ENCODE measurements at places on chromosomes 6 and 20.

DNA sequence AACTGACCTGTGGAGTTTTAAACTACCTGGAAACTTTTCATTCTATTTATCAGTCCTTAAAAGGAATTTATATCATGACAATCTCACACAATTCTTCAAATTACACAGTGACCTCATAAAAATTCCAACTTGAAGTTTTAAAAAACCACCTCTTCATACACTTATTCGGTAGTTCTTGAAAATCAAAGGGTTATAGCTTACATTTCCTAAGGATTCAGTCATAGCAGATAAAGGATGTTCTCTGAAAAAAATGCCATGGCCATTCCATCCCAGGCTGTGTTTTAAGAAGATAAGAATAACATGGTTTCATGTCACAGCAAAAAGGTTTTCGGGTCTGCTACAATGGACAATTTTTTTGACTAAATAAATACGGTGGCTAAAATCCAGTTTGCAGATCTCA is 41.2 kb downstream of the GOPC start:
- no peak for DNase-seq

- DNase-seq = no peak
Measured at GRCh38 chr20:24543741-24544140, 74.3 kb downstream of the SYNDIG1 start.

DNA sequence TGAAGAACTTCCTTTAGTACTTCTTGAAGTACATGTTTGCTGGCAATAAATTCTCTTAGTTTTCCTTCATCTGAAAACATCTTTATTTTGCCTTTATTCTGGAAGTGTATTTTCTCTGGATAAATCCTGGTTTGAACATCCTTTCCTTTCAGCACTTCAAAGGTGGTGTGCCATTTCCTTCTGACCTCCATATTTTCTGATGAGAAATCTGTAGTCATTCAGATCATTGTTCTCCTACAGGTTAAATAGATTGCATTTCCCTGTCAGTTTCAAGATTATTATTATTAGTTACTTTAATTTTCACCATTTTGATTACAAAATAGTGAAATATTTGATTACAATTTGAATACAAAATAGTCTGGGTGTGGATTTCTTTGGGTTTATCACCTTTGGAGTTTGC is 134.5 kb downstream of the CDH26 start:
- no peak for DNase-seq

- no peak for DNase-seq
Measured at GRCh38 chr6:111938710-111939109, 65.5 kb upstream of the FYN start.

DNA sequence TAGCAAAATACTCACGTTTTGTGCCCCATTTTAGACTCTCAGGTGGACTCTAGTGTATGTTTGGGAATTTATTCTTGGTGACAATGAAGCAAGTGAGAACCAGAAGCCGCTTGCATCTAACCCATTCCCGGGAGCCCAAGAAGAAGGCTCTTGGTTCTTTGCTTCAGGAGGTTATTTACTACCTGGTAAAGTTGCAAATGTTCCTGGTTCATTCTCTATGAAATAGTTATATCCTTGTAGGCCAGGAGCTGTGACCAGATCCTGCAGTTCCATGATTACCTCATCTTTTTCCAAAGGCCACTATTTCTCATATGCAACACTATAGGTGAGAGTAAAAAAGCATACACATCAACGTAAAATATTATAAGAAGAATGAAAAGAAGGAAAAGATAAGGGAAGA is 60.9 kb upstream of the FABP7 start:
- no peak for DNase-seq

DNA sequence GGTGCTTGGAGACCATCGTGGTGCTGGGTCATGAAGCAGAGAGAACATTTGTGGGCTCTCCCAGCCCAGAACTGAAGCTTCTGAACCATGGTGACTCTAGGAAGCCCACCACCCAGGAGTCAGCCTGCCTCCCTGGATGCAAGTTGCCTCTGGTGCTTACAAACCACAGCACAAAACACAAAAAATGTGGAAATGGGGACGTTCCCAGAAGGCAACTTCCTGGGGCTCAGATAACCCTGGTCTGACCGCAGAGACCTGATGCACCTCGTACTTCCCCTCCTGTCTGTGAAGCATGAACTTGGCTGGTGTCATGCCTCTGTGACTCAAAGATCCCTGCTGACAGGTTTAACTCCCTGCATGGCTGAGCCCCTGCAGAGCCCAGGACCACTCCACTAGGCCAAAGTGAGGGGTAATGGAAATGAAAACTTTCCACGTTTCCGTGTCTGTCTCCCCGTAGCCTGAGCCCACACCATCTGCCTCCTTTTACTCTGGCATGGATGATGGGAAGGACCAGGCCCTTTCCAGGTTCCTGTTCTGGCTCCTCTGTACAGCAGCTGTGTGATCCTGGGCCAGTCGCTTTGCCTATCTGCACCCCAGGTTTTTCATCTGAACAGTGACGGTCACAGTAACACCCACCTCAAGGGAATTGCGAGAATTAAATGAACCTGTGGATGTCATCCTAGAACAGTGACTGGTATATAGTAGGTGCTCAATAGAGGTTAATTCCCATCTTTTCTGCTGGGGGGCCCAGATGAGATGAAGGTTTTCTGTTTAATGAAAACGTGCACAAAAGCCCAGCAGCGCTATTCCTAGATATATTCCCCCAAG is 57.7 kb downstream of the PPP1R16B start:
- DNase-seq = no peak

- peak; percentile 64 for DNase-seq
Measured at GRCh38 chr6:56715741-56716140, 73.1 kb upstream of the DST start.

DNA sequence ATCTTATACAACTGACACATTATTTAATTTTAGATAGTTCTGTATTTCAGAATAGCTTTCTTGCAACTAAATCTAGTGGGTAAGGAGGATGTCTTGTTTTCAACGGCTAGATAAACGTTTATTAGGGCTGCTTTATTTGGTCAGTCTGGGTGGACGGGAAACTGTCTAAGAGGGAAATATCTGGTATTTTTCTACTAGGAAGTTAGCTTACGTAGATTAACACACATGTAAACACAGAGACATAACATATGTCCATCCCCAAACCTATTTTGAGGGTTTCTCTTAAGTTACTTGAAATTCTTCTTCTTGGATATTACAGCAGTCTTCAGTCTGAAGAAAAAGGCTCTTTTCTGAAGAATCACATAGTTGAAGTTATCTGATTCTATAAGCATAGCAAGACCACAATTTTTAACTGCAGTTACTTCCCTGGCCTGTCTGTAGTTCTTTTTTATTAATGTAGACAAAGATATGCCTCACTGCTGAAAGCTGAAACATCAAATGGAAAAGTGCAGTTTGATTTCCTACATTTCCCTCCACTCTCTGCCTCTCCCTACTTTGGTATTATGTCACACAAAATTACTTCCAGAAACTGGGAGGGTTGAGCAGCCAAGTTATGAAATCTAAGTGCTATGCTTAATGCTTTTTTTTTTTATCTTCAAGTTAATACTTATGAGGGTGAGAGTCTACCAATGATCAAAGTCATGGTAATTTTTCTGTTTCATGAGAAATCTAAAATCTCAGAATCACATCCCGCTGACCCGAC is 37.4 kb downstream of the PLAGL1 start:
- no peak for DNase-seq

DNA sequence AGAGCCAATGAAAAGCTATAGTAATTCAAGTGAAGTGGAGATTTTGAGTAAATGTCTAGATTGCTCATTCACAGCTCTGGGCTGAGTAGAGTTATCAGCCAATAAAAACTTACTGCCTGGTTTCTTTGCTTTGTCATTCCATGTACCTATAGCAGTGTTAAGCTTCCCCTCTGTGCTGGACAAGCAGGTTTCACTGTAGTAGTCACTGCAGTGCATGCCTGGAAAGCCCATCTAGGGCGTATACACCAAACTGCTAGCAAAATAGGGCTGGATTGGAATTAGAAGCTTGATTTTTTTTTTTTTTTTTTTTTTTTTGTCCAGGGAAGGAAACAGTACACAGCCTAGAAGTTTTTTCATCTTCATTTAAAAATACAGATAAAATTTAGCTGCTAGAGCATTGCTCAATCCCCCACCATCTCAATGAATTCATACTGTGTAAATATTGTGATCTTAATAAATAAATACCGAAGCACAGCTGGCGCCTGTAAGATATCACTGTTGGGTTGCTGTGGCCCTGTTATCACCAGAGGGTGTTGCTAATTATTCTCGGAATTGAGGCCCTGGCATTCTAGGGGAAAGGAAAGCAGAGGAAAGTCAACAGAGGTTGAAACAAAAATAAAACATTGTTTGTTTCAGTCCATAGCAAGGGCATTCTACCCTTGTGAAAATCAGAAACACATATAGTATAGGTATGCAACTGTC is 968.5 kb upstream of the GJE1 start:
- no peak for DNase-seq

GRCh38 chr6:10175362-10175761 is 239.5 kb downstream of the TFAP2A start:
- DNase-seq = no peak

DNA sequence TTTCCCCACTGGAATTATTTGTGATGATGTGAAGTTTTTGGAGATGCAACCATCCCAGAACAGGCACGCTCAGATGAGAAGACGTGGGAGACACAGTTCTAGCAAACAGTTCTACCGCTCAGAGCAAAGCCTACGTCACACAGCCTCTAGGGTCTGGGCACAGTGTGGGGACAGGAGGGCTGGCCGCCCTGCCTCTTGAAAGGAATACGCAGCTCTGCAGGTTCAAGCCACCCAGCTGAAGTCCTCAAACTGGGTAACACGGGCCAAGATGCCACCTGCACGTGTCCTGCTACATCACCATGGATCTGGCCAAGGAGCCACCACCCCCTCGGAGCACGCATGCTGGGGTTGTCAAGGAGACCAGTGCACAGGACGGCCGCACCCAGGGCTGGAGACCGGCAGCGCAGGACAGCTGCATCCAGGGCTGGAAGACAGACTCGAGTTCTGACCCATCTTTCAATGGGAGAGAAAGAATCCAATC is 75.0 kb downstream of the NOL4L start:
- no peak for DNase-seq

GRCh38 chr6:75657327-75657726 is 55.6 kb downstream of the SENP6 start:
- DNase-seq = no peak

DNA sequence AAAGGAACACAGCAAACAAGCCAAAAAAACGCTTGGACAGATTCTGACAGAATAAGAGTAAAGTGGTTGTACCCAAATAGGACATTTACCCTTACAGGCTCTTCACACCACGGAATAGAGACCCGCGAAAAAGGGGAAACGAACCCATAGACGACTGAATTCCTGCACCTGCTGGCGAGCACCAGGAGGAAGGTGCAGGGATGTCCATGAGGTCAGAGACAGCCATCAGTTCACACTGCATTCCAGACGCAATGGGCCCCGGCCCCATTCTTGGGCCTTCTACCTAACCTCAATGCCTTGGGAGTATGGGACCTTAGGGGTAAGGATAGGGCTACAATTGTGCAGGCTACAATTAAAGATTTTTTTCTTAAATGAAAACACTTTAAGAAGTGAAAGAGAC is 5.2 kb upstream of the DIDO1 start:
- DNase-seq = no peak

GRCh38 chr20:11452326-11452725 is 465.4 kb upstream of the BTBD3 start:
- no peak for DNase-seq

GRCh38 chr20:50389808-50390684 is 120.1 kb upstream of the PTPN1 start:
- no peak for DNase-seq

- no peak for DNase-seq
Measured at GRCh38 chr20:14830466-14830865, 493.1 kb upstream of the FLRT3 start.

GRCh38 chr6:32796848-32797776 is 19.7 kb downstream of the HLA-DOB start:
- DNase-seq = no peak

- no peak for DNase-seq
Measured at GRCh38 chr6:36128793-36129192, 1.5 kb upstream of the MAPK13 start.

DNA sequence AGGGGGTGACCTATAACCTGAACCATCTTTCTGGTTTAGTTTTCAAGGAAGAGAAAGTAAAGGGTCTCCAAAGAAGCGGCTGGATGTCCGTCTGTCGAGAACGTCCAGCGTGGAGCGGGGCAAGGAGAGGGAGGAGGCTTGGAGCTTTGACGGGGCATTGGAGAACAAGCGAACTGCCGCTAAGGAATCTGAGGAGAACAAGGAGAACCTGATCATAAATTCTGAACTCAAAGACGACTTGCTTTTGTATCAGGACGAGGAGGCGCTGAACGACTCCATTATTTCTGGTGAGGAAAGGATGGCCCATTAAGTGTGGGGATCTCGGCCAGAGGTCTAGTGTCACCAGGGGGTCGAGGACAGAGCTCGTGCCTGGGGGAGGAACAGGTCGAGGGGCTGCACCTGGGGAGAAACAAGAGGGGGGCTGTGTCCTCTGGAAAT is 159.2 kb downstream of the SYCP2 start:
- no peak for DNase-seq

GRCh38 chr6:30463651-30464618 is 25.4 kb upstream of the HLA-E start:
- DNase-seq = no peak

- DNase-seq = no peak
Measured at GRCh38 chr20:920311-920710, 4.2 kb upstream of the ANGPT4 start.

DNA sequence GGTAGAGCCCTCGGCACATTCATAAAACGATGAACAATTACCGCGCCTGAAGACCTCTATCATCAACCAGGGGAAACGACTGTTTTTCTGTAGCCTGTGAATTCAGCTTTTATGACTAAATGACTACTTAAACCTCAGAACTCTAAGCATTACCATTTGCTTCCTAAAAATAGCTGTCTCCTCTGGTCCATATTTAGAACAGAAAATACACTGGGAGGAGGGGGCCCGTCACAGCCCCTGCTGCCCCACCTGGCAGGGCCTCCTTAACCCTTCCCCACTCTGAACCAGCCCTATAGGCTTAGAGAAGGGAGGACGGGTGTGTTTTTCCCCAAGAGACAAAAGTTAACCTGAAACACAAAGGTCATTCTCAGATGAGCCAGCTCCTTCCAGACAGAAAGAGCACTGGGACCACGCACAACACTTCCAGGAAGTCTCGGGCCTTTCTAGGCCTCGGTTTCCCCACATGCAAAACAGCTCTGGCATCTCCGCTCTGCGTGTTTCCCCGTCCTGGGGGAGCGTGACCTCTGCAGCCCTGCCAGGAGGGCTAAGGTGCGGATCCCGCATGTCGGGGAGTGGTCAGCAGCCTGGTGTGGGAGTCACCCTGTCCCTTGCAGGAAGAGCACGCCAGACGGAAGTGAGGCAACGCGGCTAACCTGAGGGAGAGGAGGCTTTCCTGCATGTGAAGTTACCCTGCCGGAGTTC is 193.9 kb downstream of the DLL1 start:
- no peak for DNase-seq

- DNase-seq = no peak
Measured at GRCh38 chr6:78231002-78231401, 578.2 kb downstream of the MEI4 start.

- DNase-seq = no peak
Measured at GRCh38 chr20:50969435-50969834, 10.8 kb downstream of the MOCS3 start.

DNA sequence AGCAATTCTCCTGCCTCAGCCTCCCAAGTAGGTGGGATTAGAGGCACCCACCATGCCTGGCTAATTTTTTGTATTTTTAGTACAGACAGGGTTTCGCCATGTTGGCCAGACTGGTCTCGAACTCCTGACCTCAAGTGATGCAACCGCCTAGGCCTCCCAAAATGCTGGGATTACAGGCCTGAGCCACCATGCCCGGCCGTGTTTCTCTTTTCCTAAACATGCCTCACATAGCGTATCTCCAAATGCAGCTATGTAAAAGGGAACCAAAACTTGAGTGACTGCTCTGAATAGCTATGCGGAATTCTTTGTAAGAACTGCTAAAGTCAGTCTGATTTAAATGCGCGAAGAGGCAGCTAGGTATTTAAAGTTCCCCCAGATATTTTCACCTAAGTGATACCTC is 20.5 kb downstream of the BPIFA2 start:
- no peak for DNase-seq
